ENCODE measurements at places on chromosomes 1 and 21.

GRCh38 chr1:53411541-53412152 lies 47.6 kb upstream of the DMRTB1 start:
- no peak for DNase-seq

- no peak for DNase-seq
Observed at GRCh38 chr1:234720709-234721441, 110.9 kb upstream of the IRF2BP2 start.

DNA sequence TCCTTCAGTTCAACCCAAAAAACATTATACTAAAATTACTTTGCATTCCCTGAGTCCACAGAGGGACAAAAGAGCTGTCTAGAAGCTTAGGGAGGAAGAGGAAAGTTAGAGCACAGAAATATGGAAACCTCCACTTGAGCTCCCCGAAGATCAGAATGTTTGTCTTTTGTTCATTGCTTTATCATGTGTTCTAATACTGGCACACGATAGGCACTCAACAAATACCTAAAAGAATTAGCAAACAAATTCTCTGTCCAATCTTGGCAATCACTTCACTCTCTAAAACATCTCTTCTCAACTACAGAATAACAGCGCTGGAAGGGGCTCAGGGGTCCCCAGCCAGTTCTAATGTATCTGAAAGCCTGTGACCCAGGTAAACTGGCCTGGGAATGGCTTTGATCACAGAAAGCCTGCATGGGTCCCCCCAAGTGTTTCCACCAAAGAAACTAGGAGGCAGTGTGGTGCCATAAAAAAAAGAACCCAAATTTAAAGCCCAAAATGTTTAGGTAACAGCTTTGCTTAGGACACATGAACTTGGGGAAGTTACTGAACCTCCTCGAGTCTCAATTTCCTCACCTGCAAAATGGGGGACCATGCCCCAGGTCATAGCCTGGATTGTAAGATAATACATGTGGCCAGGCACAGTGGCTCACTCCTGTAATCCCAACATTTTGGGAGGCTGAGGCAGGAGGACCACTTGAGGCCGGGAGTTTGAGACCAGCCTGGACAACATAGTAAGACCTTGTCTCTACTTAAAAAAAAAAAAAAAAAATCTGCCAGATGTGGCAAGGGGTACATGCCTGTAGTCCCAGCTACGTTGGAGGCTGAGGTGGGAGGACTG lies 45.8 kb downstream of the SSBP3 start:
- no peak for DNase-seq

GRCh38 chr1:94522304-94522703 lies 19.3 kb downstream of the F3 start:
- DNase-seq = peak; percentile 9

GRCh38 chr1:245201827-245202226 lies 47.0 kb downstream of the KIF26B start:
- no peak for DNase-seq

GRCh38 chr1:225772848-225773247 lies 4.8 kb upstream of the SRP9 start:
- DNase-seq = no peak

DNA sequence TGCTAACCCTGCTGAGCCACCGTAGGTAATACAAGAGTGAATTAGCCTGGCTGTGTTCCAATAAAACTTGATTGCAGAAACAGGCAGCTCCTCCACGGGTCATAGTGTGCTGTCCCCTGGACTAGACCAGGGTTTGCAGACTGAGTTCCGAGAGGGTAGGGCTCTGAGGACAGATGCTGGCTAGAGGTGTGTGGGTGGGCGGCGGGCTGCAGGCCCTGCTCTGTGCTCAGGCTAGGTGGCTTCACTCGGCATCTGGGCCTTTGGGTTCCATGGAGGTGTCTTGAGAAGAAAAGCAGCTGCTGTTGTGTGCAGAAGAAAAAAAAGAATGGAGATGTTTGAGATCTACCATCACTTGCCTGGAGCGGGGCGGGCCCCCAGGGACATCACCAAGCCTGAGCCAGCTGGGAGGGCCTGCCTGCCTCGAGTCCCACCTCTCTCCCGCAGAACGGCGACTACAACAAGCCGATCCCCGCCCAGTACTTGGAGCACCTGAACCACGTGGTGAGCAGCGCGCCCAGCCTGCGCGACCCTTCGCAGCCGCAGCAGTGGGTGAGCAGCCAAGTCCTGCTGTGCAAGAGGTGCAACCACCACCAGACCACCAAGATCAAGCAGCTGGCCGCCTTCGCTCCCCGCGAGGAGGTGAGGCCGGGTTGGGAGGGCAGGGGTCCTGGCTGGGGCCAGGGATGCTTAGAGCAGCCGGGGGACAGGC lies 7.9 kb downstream of the TMEM201 start:
- DNase-seq = no peak

DNA sequence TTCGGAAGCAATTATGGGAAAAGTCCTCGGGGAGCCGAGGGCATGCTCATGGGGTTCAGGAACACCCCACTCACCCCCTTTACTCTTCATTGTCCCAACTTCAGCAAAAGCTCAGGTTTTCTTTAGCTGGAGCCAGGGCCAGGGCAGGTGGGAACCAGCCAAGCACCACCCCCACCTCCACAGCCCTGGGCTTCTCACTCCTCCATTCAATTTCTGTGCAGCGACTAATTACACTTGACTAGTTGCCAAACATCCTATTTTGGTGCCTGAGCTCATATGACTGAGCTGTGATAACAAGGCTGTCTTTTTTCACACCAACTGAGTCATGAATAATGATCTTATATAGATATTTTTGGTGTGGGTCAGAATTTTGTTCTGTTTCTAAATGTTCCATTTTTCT lies 257.2 kb upstream of the AJAP1 start:
- peak; percentile 10 for DNase-seq

GRCh38 chr1:26913754-26914619 lies at the start of gene NR0B2:
NR0B2 (minus strand) TSS chr1:26913975; CDS start chr1:26913940, 35 bp downstream.
- peak; percentile 91 for DNase-seq

DNA sequence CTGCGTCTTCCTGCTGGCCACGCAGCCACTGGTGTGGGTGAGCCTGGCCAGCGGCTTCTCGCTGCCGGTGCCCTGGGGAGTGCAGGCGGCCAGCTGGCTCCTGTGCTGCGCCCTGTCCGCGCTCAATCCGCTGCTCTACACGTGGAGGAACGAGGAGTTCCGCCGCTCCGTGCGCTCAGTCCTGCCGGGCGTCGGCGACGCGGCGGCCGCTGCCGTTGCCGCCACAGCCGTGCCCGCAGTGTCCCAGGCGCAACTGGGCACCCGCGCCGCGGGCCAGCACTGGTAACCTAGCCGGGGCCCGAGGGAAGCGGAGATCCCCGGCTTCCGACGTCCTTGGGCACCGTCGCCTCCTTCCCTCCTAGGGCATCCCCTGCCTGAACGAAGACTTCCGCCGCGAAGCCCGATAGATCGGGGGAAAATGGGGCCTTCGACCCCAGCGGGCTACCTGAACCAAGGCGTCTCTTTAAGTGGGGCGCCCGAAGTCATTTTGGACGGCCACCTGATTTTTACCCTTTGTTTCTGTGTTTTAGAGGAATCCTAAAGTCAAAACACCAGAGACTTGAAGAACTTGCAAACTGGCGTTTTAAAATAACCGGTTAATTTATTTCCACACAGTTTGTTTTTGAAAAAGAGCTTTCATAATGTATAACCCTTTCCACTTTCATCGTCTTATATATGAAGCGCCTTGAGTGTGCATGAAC lies 2.0 kb downstream of the GPR88 start:
- DNase-seq = no peak

GRCh38 chr1:18211764-18212163 lies 104.2 kb downstream of the IGSF21 start:
- no peak for DNase-seq

GRCh38 chr1:243413431-243414151 lies 157.8 kb downstream of the SDCCAG8 start:
- DNase-seq = no peak

DNA sequence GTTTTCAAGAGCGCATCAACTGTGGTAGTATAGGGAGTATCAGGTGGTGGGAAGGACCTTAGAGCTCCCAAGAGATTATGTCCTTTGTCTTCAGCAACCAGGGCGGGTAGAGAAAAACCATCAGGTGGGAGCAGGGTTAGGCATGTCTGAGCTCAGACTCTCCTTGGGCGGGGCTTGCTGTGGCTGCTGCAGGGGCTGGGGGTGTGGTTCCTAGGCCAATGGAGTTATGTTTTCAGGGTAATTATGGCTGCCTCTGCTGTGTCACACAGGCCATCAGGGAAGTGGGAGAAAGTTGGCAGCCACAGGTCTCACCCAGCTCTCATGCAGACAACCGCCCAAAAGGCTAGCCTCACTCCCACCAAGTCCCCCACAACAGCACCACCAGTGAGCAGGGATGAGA lies 74.9 kb downstream of the FCRL5 start:
- no peak for DNase-seq

DNA sequence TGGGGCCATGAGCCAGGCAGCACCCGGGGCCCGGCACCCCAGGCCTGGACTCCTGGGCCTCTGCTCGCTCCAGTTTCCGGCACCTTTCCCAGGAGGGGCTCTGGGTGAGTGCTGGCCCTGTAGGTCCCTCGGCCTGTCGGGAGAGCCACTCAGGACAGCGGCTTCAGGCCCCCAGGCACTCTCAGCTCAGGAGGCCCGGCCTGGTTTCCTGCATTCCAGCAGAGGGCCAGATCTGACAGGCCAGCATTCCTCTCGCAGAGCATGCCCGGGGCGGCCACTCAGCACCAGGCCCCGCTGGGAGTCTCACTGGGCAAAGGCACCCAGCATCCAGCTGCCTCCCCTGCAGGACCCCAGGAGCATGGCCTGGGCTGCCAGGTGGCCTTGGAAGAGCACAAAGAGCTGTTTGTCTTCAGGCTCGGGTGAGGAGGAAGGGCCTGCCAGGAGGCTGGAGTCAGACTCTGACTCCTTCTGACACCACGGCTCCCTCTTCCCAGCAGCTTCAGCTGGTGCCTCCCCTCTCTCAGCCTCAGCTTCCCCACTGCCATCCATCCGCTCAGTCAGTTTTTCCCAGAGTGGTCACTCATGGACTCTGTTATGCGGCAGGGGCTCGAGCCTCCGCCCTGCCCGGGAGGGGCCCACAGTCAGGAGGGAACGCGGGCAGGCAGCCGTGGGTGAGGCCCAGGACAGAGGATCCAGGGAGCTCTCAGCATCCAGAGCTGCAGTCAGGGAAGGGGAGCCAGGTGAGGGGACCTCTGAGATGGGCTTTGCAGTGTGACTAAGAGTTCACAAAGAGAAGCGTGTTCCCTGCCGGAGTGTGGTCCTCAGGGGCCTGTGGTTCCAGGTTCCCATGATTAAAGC lies 51.7 kb downstream of the WNT9A start:
- no peak for DNase-seq

DNA sequence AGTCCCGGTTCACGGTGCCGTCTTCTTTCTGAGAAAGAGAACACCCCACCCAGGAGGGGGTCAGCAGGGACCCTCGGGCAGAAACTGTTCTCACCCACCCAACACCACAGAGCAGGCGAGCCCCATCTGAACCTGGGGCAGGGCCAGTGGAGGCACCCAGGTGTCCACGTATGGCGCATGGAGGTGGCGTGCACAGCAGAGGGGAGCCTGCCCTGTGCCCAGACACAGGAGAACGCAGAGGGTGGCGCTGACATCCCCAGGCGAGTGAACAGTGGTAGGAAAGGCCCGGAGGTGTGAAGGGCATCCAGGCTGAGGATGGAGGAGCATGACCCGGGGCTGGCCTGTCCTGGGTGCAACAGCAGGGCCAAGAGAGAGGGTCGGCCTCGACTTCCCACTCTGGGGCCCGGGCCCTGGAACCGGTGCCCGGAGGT lies 91.1 kb downstream of the STUM start:
- DNase-seq = no peak

GRCh38 chr1:201882665-201883132 lies 6.0 kb upstream of the SHISA4 start:
- no peak for DNase-seq

- DNase-seq = no peak
Observed at GRCh38 chr1:113692824-113693431, 66.4 kb downstream of the PHTF1 start.

DNA sequence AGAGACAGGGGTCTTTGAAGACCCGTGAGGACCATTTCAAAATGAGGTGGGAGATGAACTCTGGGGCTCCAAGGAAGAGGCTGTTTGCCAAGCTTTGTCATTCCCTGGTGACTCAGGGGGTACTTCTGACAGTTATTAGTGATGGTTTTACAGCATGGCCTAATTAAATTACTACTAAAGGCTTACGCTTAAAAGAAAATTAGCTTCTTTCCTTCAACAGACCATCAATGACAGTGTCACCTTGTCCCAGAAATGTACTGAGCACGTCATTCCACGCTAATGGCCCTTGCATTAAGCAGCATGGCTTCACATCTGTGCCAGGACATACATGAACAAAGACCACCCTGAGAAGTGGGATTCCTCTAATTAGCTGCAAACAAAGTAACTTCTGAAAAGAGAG lies 5.1 kb upstream of the UTS2 start:
- DNase-seq = no peak

GRCh38 chr21:10463156-10463555 lies 58.2 kb upstream of the TPTE start:
- no peak for DNase-seq

DNA sequence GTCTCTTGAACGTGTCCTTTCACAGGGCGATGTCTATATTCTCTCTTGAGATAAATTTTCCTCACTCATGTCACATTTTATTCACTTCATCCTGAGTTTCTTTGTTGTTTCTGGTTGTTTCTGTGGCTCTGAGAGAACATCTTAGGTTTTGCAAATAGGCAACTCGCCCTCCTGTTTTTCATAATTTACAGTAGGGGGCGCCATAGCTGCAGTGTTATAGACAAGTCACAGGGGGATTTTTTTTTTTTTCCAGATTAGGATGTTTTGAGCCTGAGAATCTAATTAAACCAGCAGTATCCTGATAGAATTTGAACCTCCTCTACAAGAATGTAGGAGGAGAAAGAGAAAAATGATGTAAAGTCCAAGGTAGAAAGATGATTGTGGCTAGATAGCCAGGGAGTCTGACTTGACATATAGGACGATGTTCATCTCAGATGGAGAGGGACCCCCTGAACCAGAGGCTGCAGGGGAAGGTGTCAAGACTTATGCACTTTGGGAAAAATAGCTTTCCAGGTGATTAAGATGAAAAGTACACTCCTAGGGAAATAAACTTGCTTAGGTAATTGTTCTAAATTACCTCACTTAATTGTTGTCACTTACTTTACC lies 76.3 kb downstream of the ZP4 start:
- DNase-seq = no peak

- DNase-seq = no peak
Observed at GRCh38 chr1:95941121-95941798, 707.2 kb downstream of the RWDD3 start.

- DNase-seq = no peak
Observed at GRCh38 chr1:53115403-53116306, 26.8 kb downstream of the SLC1A7 start.

DNA sequence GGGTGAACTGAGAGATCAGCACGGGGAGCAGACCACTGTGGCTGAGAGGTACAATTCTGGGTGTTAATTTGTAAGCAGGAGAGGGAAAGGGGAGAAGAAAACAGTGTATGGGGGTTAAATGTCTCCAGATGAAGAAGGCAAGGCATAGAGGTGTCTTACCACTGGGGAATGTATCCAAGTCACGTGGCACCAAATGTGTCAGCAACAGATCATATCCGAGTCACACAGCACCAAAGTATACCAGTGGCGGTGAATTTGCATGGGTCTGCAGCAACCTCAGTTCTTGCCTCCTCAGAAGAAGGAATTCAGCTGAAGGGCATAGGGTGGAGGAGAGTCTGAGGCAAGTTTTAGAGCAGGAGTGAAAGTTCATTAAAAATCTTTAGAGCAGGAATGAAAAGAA lies 21.2 kb upstream of the SYCP1 start:
- DNase-seq = no peak

All from NCI-H774 (cell line).